Muscle of leg (tissue), 16 donors: ENCODE measurements at places on chromosomes 6 and 20. TPM values are rescaled to one million over a fixed set of nuclear protein-coding genes. Genes with fewer than 3 reads are reported as not detected.
A peak's percentile ranks its signal among the peaks of the same experiment; 100 is the strongest.

- DNase-seq, result no peak
Measured at GRCh38 chr6:166671434-166672081, 44.5 kb upstream of the RPS6KA2 start.

GRCh38 chr6:106324726-106325335, 729 bp downstream of the ATG5 start:
- DNase-seq, result peak; percentile 12

- no peak for DNase-seq
Measured at GRCh38 chr20:45859916-45860315, 2.5 kb downstream of the ZSWIM3 start.

The CDSN gene
- polyA plus RNA-seq, result not detected

The OR2B6 gene
- polyA plus RNA-seq, result 0.15 TPM
